ENCODE measurements at places on chromosomes 11 and 22.
A peak's percentile ranks its signal among the peaks of the same experiment; 100 is the strongest.

DNA sequence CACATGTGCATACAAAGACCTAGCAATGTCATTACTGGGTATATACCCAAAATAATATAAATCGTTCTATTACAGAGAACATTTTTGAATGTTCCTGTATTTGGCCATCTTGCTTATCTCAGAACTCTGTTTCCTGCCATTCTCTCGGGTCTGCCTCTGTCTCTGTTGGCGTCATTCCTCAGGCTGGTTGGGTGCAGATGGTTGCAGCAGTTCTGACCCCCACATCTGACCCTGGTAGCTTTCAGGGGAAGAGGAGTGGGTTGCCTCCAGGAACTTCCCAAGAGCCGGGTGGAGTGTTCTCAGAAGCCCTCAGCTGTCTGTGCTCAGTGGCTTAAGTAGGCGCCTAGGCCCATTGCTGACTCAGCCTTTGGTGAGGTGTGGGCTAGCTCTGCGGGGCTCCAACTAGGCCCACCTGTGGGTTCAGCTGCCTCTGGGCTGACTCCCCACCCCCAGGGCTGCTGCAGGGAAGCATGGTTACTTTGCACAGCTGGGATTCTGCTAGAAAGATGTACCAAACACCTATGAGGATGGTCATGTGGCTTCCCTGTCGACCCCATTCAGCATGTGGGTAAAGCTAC, 114.0 kb downstream of the TBC1D22A start:
- DNase-seq = no peak

- DNase-seq = no peak
Measured at GRCh38 chr22:38286915-38287669, 14.3 kb upstream of the TMEM184B start.

DNA sequence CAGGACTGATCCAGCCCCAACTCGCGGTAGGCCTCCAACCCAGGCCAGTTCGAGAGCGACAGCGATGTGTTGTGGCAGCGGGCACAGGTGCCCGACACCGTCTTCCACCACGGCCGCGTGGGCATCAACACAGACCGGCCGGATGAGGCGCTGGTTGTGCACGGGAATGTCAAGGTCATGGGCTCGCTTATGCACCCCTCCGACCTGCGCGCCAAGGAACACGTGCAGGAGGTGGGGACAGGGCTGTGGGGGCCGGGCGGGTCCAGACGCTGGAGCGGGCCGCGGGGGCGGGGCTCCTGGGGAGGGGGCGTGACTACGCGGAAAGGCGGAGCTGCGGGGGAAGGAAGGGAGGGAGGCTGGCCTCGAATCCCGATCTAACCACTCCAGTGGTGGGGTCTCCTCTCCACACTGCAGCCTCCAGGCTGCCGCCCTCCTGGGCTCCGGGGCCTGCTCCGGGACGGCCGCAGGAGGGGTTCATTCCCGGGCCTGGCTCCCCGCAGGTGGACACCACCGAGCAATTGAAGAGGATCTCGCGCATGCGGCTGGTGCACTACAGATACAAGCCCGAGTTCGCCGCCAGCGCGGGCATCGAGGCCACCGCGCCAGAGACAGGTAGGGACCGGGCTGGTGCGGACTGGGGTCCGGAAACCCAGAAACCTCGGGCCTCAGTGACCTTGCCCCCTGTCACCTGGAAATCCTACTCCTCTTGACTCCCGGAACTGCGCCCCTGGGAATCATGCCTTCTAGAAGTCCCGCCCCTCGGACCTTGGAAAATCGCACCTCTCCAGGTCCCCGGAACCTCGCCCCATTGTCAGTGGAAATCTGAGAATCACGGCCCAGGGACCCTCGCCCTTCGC, 14.9 kb downstream of the TMEM258 start:
- DNase-seq = peak; percentile 18

DNA sequence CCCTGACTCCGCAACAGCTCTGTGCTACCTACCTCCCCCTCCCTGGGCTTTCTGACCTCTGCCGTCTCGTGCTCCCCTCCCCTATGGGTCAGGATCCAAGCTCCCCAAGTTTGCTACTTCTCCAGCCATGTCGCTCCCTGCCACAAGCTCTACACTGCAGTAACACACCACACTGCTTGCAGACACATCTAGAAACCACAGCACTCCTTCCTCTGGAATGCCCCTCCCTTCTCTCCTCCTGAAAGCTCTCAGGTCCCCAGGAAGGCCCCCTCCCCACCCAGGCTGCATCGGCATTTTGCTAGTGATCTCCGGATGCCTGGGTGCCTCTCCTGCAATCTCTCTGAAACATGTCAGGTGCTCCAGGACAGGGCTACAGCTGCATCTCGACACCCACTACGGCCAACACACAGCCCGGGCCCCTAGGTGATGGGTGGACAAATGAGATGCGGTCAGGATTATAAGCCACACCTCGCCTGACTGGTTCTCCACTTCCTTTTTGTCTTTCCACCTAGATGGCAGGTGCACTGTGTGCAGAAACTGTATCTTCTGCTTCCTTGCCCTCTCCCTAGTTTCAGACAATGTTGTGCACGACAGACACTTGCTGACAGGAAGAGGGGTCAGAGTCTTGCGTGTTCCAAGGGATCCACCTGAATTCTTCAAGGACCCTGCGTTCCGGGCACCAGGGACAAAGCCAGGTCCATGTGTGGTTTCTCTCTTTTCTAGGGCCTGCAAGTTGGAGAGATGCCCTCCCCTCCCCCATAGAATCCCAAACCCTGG, 22.9 kb downstream of the RPUSD4 start:
- DNase-seq = no peak

GRCh38 chr11:114082415-114082748, 22.9 kb downstream of the ZBTB16 start:
- no peak for DNase-seq

GRCh38 chr22:29727131-29727523, 7.3 kb downstream of the CABP7 start:
- DNase-seq = peak; percentile 4
